ENCODE measurements at places on chromosomes 3 and 15. TPM values are rescaled to one million over a fixed set of nuclear protein-coding genes. Genes with fewer than 3 reads are reported as not detected.

- DNase-seq: no peak
Observed at GRCh38 chr15:61441891-61442290, 212.8 kb upstream of the RORA start.

DNA sequence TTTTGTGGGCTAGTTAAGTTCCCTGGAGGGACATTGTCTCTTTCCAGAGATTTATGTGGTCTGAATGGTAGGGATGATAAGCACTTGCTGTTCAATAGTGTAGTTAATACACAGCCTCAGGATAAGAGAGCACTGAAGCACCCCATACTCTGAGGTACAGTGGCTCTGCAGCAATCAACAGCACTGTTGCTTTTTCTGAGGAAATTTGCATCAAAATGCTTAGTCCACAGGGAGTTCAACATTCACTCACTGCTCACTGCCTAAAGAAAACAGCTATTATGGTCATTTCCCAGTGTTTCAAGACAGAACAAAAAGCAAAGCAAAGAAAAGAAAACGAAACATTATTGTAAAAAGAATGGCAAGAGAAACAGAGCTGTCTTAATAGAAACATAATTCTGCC lies 441.9 kb downstream of the PLOD2 start:
- DNase-seq: no peak

Gene MFGE8
- 500 TPM for total RNA-seq

Gene DISP2
- total RNA-seq: under 0.01 TPM

Gene C3orf33
- 1.1 TPM for total RNA-seq
